Stimulated activated CD4-positive, alpha-beta T cell treated with anti-CD3 and anti-CD28 coated beads, Interleukin-4, amount 100 ng/mL, for 48 hours (primary cell): ENCODE measurements at places on chromosomes 11 and 22.

GRCh38 chr11:119639642-119640205 is 89.3 kb downstream of the NECTIN1 start:
- no peak for DNase-seq

GRCh38 chr11:68137833-68138232 is 16.6 kb upstream of the CHKA start:
- no peak for DNase-seq

DNA sequence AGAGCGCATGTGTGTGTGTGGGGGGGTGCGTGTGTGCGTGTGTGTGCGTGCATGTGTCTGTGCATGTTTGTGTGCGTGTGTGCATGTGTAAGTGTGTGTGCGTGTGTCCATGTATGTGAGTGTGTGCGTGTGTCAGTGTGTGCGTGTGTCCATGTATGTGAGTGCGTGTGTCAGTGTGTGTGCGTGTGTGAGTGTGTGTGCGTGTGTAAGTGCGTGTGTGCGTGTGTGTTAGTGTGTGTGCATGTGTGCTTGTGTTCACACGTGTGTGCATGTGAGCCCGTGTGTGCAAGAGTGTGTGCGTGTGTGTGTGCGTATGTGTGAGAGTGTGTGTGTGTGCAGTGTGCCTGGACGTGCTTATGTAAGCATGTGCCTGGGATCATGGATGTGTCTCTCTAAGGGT is 14.7 kb upstream of the APOL6 start:
- no peak for DNase-seq

DNA sequence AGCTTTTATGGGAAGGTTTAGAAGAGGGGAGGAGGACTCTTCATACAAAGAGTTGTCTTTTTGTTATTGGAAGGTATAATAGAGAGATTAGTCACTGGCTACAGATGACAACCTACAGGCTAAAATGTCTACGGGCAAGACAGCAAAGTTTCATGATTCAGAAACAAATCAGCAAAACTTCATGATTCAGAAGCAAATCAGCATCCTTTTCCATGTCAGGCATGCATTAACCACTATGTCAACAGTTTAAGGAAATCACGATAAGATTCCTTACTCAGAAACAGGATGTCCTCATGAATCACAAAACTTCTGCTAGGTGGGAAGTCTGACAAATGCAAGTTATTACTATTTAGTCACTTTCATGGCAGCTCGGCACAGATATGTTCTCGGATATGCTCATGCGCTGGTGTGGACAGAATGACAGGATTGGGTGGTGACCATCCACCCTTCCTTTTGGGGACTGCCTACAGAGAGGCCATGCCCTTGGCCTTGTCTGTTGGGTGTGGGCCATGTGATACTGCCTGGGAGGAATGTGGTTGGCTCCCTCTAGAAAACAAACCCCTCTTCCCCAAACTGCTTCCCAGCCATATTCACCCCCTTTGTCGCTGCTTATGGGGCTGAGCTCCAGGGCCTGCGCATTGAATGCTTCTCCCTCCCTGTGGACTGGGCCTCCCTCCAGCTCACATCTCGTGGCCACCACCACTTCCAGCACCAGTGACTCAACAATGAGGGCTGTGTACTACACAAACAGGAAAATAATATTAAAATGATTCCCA is 10.1 kb downstream of the C11orf91 start:
- no peak for DNase-seq

DNA sequence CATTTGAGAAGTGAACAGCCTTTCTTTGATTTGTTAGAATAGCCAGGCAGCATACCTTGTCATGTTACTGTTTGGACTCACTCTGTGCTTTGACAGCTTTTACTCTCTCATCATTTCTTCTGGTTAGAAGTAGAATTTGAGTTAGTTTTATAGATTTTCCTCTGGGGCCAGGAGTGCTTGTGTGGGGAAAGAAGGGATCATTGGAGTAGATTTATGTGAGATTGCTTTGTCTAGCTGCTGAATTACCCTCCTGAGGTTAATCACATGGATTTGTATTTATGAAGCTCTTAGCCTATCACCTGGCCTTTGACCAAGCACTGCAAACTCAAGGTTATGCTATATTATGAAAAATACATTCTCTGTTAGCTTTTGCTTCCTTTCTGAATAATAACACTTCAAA is 54.3 kb downstream of the SWAP70 start:
- no peak for DNase-seq

- DNase-seq, result no peak
Observed at GRCh38 chr22:30884211-30885000, 84.2 kb downstream of the MORC2 start.

GRCh38 chr11:125995313-125995712 is 49.5 kb downstream of the VSIG10L2 start:
- peak; percentile 60 for DNase-seq

DNA sequence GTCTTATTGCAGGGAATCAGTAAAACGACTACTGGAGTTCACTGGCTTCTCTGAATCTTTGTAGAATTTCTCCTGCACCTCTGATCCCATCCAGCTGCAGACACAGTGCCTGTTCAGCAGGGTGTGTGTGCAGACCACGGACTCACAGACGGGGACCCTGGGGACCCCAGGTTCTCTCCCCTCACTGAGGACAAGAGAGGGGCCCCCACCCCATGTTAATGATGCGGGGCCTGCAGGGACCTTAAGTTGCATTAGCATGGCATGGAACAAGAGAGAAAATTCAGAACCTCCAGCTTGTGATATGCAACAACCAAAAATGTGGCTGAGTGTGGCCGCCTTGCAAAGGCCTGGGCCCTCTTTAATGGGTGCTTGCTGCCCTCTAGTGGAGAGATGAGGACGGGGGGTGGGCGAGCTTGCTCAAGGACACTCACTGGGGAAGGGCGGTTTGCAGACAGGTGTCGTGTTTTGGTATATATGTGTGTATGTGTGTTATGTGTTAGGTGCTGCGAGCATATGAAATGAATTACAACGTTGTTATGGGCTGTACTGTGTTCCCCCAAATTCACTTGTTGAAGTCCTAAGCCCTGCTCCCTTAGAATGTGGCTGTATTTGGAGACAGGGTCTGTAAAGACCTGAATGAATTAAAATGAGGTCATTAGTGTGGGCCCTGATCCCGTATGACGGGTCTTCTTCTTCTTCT is 84.4 kb upstream of the SEPTIN5 start:
- DNase-seq, result peak; percentile 78

DNA sequence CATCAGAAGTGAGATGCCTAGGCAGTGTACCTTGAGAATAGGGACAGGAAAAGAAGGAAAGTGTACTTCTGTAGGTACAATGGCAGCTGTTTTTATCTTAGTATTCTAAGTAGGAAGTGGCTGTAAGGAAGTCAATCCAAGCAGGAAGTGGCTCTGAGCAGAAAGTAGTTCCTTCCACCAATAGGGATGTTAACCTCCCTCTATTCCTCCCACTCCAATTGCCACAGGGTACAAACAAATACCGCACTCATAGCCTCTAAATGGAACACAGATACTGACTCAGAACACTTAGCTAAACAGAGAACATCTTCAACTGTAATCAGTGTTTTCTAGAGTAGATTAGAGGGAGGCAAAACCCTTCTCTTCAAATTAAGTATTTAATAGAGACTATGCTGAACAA is 10.6 kb downstream of the LRRC55 start:
- no peak for DNase-seq

DNA sequence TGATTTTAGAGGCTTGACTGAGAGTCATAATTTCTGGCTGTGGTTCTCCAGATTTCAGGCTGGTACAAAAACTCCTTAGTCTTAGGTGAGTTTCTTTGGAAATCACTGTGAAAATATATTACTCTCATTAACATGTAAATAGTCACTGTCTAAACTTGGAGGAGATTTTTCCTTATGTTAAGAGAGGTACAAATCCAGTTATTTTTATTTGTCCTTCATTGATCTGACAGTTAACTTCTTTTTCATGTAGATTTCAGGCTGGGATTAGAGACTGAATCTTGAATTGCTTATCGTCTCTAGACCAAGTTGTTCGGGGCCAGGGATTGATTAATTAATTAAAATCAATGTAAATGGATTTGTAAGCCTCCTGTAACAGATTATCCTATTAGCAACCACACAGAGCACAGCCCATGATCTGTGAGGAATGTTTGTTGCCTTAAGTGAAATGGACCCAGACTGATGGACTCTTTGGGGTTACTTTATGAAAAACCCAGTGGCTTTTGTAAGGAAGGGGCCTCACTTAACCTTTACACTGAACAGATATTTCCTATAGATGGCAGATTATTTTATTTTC is 21.1 kb downstream of the TEAD1 start:
- DNase-seq, result no peak

DNA sequence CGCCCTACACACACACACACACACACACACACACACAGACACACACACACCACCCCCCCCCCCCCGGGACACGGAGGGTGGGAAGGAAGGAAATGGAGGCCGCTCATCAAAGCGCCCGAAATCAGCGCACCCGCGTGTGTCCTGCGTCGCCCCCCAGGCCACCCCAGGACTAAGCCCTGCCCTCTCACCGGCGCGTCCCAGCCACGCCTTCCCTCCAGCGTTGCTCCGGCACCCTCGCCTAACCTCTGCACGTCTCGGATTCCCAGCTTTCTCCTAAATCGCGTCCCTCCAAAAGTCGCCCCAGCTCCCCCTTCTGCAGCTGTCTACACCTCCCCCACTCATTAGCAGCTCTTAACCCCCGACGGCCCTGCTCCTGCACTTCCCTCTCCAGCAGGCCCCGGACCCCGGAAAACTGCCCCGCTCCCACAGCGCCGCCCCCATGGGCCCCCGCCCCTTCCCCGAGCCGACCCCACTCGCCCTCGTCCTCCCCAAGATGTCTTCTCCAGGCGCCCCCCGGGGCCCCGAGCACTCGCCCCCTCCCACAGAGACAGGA is 557 bp downstream of the PACSIN2 start:
- DNase-seq, result no peak

DNA sequence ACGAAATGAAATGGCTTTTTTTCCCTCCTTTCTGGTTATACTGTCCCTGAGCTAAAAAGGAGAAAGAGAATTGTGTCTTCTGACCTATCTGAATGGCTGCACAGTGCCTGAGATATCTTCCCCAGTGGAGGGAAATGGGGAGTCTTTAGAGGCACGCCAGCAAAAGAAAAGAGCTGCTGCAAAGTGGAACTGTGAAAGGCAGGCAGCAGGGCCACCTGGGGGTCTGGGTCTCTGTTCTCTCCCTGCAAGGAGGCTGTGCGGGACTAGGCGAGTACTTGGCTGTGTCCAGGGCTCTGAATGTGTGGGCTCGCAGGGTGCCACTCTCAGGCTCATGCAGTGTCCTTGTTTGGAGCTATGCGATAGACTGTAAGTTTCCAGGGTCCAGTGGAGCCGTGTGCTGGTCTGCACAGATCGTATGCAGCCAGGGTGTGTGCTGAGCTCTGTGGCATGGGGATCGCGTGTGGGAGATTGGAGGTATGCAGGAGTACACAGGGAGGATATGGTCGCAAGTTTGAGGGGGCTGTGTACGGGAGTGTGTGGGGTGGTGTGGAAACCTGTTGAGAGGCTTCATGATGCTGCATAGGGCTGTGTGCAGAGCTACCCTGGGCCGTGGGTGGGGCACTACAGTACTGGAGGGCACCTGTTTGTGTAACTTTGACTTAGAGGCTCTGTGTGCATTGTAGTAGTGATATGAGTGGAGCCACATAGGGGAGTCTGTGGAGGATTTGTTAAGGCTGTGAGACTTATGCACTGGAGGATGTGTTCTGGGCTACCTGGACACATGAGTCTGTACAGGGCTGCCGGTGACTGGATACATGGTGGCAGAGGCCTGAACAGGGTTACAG is 70.1 kb upstream of the OLFML1 start:
- no peak for DNase-seq

GRCh38 chr22:48939441-48940265 is 888.0 kb downstream of the BRD1 start:
- DNase-seq, result no peak

- DNase-seq, result no peak
Observed at GRCh38 chr22:48757985-48758561, 1069.6 kb downstream of the BRD1 start.

DNA sequence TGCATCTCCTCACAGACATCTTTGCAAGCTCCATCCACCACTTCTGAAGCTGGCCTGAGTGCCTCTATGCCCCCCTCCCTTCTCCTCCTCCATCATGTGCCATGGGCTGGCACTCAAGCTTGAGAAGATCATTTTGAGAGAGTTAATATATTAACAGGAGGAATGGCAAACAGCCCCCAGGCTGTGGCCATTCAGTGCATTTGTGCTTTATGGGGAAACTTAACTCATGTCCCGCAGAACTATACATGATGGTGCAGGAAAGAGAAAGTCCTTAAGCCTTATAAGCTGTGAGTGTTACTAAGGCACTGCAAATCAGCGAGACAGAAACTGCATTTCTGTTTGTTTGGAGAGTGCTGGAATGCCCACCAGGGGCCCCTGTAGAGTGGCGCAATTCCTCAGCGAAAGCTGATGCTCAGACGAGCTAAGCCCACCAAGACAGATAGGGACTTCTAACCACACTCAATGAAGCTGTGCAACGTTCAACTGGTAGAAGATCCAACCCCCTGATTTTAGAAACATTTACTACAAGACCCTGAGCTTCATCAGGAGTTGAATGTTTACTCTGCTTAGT is 26.8 kb upstream of the PHLDA2 start:
- DNase-seq, result no peak

DNA sequence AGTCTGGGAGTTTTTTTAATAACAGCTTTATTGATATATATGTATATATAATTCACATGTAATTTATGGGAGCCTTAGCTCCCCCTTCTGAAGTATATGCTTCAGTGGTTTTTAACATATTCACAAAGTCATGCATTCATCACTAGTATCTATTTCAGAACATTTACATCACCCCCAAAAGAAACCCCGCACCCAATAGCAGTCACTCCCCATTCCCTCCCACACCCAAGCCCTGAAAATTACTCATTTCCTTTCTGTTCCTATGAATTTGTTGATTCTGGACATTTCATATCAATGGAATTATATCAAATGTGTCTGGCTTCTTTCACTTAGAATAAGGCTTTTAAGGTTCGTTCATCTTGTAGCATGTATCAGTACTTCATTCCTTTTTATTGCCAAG is 35.6 kb upstream of the SYT7 start:
- DNase-seq, result no peak

- DNase-seq, result no peak
Observed at GRCh38 chr22:24049211-24049610, 38.1 kb downstream of the CABIN1 start.

- DNase-seq, result no peak
Observed at GRCh38 chr22:48320048-48320682, 1507.5 kb downstream of the BRD1 start.

DNA sequence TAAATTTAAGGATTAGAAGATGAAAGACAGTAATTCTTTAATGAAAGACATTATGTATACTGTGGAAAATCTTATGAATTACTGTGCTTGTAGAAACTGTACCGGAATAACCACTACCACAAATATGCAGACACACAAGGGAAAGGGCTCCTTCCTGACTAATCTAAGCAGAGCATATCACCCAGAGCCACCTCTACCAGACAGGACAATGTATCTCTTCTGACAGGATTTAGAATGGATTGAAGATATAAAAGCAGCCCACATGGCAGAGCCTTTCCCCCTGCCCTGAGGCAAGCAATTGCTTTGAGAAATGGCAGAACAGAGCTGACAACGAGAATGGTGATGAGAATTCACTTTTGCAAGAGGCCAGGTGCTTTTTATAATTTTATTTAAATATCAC is 144.1 kb downstream of the NOX4 start:
- no peak for DNase-seq

- no peak for DNase-seq
Observed at GRCh38 chr11:73167363-73167954, 25.3 kb upstream of the FCHSD2 start.

- DNase-seq, result no peak
Observed at GRCh38 chr11:121478226-121478894, 25.6 kb upstream of the SORL1-AS1 start.

GRCh38 chr22:48890693-48891554 is 936.7 kb downstream of the BRD1 start:
- DNase-seq, result no peak
